NCI-H524 (cell line): ENCODE measurements at places on chromosomes 11 and 22.

DNA sequence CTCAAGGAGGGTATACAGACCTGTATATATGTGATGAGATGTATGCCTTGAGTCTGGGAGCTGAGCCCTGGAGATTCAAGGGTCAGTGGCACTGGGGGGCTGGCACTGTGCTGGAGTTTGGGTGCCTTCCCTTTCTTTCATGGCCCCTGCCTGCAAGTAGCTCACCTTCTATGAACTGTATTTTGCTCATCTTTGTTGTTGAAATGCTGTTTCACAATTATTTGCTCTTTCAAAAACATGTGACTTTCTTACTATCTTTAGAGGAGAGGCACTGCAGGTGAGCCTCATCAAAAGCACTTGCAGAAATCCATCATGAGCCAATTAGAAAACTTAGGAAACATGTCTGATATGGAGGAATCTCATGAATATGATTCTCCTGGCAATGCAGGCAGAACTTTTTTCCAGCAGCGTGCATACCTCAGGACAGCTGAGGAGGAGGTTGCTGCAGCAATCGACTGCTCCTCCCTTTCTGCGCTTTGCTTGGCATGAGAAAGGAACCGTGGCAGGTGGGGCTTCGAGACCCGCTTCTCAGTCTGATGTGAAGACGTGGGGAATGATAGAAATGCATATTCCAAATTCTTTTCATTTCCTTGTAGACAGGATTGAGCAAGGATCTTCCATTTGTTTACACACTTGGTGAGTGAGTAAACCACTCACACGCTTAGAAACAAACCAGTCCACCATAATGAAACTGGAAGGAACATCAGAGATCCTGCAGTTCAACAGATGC, 178.4 kb upstream of the E2F8 start:
- DNase-seq, result no peak

DNA sequence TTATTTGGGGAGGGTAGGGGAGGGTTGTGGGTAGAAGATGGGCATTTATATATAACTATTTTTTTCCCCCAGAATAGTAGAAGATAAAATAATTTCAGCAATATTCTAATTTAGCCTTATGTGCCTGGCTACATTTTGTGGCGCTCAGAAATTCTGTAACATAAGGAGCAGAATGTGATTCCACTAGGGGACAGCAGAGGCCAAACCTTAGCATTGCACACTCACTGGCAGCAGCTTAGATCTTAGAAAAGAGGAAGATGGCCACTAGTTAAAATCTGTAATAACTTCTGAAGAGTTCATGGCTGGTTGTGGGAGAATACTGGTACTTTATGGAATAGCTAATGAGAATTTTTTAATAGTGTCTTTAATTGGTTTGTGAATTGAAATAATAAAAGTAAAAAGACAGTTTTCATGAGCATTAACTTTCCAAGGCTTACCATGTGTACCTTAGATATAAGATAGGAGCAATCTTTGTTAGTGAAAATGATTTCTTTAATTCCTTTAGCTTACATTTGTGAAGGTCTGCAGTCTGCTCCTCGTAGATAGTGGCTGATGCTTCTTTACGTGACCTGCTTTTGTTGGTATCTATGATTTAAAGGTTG, 33.1 kb downstream of the DDX10 start:
- peak; percentile 61 for DNase-seq

DNA sequence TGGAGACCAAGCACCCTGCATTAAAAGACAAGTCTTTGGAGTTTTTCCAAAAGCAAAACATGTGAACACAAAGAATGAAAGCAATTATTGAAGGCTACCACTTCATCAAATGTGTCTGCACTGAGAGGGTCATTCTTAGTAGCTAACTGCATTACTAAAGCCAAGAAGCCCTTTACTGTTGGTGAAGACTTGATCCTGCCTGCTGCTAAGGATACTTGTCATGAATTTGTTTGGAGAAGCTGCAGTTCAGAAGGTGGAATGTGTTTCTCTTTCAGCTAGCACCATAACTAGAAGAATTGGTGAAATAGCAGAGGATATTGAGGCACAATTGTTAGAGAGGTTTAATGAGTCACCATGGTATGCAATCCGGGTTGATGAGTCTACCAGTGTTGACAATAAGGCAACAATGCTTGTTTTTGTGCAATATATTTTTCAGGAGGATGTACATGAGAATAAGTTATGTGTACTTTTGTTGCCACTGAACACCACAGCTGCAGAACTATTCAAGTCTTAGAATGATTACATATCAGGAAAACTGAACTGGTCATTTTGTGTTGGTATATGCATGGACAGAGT, 457.3 kb upstream of the ISX start:
- no peak for DNase-seq

DNA sequence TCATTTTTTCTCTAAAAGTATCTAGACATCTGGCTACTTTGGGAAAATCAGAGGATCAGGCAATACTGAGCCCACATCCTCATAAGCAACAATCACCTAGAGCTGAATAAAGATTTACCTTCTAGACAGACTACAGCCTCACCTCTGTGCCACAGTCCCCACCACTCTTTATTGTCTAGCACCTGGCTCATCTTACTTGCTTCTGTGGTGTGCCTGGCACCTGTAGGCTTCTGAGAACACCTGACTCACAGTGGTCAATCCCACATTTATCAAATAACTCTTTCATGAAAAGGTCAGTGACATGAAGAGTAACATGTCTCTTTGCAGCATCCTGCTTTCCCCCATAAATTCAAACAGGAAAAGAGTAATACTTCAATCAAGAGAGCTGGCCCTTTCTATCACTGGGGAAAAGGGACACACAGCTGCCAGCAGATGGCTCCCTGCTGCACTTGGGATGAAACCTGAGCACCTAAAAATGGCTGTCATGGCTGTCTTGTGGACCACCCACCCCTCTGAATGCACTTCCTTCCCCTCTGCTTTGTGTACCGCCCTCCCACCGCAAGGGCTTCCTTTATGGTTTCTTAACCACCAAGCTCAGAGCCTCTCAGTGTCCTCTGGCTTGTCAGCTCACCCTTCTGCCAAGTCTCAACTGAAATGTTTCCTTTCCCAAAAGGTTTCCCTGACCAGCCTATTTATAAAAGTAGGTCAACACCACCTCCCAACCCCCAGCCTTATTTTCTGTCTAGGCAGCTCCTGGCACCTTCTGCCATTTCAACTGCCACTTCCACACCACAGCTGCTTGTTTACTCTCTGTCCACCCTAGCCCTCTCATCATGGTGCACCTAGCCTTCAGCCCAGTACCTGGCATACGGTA, 9.3 kb downstream of the TFIP11 start:
- peak; percentile 19 for DNase-seq

GRCh38 chr11:83007477-83007876, 64.2 kb downstream of the RAB30 start:
- no peak for DNase-seq

GRCh38 chr11:24356501-24356900, 140.4 kb upstream of the LUZP2 start:
- DNase-seq, result no peak

- no peak for DNase-seq
Measured at GRCh38 chr11:30291331-30291730, 31.6 kb upstream of the ARL14EP start.

- peak; percentile 95 for DNase-seq
Measured at GRCh38 chr11:10540915-10541560, at the start of gene RNF141. TSS of gene RNF141 (minus strand) at chr11:10541187. CDS start at chr11:10534158, 7,029 bp downstream.

DNA sequence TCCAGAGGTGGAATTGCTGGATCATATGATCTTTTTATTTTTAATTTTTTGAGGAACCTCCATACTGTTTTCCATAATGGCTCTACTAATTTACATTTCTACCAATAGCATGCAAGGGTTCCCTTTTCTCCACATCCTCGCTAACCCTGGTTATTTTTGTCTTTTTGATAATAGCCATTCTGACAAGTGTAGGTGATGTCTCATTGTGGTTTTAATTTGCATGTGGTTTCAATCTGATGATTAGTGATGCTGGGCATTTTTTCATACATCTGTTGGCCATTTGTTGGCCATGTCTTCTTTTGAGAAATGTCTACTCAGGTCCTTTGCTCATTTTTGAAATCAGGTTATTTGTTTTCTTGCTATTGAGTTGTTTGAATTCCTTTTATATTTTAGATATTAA, 15.4 kb upstream of the OR4D5 start:
- DNase-seq, result no peak

DNA sequence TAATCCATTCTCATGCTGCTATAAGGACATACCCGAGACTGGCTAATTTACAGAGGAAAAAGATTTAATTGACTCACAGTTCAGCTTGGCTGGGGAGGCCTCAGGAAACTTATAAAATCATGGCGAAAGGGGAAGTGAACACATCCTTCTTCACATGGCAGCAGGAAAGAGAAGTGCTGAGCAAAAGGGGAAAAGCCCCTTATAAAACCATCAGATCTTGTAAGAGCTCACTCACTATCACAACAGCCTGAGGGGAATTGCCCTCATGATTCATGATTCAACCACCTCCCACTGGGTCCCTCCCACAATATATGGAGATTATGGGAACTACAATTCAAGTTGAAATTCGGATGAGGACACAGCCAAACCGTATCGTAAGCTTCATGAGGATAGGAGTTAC, 3.8 kb upstream of the CYB5R2 start:
- DNase-seq, result no peak

- no peak for DNase-seq
Measured at GRCh38 chr11:112481893-112482292, 221.2 kb upstream of the PLET1 start.

- no peak for DNase-seq
Measured at GRCh38 chr11:75182664-75183063, 31.8 kb downstream of the SLCO2B1 start.

DNA sequence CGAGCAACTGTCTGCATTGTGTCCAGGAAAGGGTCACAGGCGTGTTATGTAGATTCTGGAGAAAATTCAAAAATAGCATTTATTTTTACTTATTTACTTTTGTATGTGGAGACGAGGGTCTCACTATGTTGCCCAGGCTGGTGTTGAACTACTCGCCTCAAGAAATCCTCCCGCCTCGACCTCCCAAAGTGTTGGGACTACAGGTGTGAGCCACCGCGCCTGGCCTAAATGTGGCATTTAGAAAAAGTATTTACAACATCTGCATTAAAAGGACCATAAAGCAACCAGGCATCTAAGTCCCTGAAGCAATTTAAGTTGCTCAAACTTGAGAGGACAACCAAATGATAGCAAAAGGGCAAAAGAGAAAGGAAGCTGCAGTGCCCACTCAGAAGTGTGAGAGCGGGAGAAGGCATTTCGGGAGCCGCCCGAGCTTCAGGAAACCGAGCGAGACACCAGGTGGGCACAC, 595 bp downstream of the TRIM66 start:
- DNase-seq, result no peak

DNA sequence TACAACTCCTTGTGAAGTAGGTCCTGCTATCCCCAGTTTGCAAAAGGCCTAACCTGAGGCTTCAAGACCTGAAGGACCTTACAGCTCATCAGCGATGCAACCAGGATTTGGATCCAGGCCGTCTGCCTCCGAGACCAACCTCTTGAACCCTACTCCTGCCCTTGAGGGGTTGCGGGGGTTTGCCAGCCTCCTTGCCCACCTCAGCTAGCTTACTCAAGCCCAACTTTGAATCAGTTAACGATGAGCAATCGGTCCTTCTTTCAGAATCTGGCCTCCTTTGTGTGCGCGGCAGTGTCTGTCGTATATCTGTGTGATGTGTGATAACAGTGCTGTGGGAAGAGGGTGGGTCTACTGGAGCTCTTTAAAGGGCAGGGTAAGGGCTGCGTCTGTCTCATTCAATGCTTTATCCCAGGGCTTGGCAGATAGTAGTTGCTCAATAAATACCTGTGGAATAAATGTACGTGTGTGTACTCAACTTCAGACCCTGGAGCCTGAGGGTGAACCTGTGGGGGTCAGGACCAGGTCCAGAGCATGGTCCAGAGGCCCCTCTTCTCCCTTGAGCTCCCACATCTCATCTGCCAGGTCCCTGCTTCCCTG, 3.2 kb downstream of the CHRM1 start:
- DNase-seq, result no peak
